ENCODE measurements at places on chromosomes 4 and X.

- no peak for DNase-seq
These were observed 17.6 kb downstream of the TBL1X start for GRCh38 chrX:9482408-9482807.

DNA sequence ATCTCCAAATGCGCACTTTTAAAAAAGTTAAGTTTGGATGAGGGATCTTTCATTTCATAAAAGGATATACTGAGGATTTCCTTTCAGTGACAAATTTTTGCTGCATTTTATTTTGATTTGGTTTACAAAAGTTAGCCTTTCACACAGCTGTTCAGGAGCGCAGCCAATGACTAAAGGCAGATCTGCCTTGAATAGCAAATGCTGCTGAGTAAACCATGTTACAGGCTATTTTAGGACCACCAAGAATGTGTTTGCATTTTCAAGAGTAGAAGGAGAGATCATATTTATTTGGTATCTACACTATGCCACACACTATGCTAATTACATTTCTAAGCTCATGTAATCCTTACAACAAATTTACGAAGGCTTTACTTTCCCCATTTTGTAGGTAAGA is 92.1 kb downstream of the MAMLD1 start:
- no peak for DNase-seq

- DNase-seq: no peak
These were observed 38.0 kb downstream of the GPM6B start for GRCh38 chrX:13778916-13779315.

- DNase-seq: no peak
These were observed 179.1 kb upstream of the NDST4 start for GRCh38 chr4:115292320-115293092.

- DNase-seq: no peak
These were observed 96.5 kb downstream of the SLC2A9 start for GRCh38 chr4:9924750-9925149.

DNA sequence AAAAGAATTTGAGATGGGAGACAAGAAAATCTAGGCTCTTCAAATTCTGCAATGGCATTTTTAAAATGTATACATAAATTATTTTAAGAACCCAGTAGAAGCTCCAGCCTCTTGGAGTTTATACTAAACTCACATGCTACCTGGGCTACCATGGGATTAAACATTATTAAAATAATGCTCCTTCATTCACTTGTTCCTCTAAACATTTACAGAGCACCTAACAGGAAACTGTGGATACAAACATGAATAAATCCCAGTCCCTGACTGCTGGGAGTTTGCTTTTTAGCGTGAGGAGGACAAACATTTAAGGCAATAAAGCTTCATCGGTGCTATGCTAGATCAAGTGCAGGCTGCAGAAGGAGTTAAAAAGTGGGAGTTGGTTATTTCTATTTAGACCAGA is 5.4 kb upstream of the SPP1 start:
- DNase-seq: no peak

- no peak for DNase-seq
These were observed 773 bp downstream of the DAPP1 start for GRCh38 chr4:99817309-99817890.

DNA sequence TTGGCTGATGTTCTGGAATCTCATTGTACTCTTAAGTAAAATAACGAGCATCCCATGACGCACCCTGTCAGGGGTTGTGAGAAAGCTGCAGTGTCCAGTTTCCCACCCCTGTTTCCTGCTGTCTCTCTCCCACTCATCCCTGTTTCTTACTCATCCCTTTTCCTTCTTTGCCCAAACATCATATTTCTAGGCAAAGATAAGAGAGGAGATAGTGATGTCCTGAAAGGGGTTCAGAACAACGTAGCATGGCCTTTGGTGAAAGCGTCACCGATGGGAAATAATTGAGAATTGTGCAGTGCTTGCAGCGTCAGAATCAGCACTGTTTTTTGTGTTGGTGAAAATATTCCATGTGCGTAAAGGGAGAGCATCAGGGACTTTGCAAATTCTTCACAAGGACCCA is 23.5 kb upstream of the TMEM165 start:
- no peak for DNase-seq

DNA sequence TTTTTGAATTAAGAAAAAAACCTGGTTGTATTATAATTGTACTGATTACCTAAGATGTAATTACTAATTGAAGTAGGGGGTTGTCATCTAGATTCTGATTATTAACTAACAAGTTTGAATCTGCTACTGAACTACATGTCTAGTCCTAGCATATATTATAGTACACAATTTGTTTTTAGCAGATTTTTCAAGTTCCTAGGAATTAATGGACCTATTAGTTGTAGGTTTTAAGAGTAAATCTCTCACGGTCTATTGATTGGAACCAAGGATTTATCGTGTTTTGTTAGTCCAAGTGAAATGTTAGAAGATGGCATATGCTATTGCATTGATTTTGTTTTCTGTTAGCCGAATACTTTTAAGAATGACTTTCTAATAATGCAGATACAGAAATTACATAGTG is 20.8 kb downstream of the PTPN13 start:
- no peak for DNase-seq

DNA sequence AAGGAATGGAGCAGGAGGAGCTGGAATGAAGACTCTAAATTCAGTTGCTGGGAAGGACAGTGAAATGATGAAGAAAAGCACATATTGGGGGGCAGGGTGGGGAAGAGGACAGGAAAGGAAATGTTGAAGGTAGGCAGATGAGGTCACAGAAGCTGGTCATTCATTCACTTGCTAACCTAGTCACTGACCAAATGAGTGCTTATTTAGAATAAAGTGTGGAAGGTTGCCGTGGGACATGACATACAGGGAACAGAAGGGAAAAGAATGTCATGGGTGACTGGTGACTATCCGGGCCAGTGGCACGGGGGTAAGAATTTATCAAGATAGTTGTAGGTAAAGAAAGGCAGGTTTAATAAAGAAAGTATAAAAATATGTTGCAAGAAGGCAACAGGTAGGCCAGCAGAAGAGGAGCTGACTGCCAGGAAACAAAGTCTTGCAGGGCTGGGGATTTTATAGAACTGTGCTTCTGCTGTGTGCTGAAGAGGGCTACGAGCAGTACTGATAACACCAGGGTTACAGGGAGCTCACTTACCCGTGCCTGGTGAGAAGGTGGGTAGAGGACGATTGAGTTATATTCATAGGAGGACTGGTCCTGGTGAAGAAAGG is 31.9 kb upstream of the TLR3 start:
- no peak for DNase-seq

- no peak for DNase-seq
These were observed 23.5 kb downstream of the ARSJ start for GRCh38 chr4:113955948-113956347.

- DNase-seq: no peak
These were observed 3.3 kb downstream of the NLGN4X start for GRCh38 chrX:6225288-6225910.

DNA sequence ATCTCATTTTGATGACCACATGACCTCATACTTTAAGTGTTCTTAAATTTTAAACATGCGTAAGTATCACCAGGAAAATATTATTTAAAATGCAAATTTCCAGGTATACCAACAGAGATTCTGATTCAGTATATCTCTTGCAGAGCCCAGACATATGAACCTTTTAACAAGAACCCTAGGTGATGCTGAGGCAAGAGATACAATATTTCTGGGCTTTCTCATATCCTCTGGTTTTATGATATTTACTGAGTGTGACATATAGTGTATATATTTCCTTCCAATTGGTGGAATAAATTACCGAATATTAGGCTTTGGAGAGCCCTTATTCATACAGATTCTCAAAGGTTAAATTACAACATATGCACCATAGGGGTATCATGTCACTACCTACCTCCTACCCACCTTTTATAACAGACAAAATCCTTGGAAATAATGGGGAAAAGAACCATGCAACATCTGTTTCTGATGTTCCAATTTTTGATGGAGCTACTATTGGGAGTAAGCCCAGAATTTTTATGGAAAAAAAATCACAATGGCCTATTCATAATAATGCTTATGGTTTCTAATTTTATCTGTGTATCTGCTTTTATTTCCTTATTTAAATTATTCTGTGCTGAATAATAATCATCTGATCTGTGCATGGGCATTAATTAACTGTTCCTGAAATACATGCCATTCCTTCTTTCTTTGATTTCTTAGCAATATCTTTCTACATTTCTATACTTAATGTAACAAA is 27.1 kb downstream of the KCTD8 start:
- DNase-seq: no peak

DNA sequence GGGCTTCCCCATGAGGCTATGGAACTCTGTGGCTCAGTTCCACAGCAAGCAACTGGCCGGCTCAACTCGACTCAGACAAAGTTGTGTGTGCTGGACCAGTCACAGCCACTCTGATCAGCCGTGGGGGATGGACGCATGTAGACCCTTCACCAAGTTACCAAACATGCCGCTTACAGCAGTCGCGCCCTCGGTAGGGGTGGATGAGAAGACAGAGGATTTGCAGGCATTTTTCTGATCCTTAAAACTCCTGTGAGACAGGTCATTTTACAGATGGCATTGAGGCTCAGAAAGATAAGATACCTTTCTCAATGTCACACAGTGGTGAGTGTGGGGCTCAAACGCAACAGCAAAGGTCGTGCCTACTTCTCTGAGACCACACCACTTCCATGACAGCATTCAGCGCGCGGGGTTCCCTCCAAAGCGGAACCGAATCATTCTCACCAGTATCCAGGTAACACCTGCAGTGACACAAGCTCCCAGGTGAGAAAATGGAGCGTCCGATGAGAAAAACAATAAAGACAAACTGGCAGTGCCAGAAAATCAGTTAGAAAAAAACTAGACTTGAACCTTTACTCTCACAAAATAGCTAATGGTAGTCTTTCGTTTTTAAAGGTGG is 83.6 kb downstream of the RELL1 start:
- no peak for DNase-seq

DNA sequence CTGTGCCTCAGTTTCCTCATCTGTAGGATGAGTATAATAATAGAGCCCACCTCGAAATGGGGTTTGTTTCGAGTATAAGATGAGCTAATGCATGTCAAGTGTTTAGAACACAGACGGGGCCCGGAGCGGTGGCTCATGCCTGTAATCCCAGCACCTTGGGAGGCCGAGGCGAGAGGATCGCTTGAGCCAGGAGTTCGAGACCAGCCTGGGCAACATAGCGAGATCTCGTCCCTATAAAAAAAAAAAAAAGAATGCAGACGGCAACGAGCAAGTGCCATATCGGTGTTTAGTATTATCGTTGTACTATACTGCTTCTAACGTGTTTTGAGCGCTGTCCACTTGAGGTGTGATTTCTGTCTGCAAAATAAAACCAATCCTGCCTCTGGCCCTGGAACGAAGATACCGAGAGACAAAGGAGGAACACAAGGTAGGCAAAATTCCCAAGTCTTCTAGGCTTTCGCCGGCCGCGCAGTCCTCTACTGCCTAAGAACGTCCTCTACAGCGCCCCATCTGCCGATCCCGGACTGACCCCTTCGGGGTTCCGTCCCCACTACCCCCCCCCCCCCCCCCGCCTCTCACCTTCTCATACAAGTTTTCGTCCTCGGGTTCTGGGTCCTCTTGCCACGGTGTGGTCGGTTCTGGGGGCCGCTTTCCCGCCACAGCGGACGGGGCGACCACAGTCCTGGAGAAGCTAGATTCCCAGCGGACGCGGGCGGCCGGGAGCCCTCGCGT is 442 bp downstream of the NDUFB11 start:
- DNase-seq: no peak

- no peak for DNase-seq
These were observed 58.0 kb downstream of the STAP1 start for GRCh38 chr4:67616478-67616877.

GRCh38 chr4:128299848-128300247 is 12.2 kb upstream of the PGRMC2 start:
- no peak for DNase-seq

DNA sequence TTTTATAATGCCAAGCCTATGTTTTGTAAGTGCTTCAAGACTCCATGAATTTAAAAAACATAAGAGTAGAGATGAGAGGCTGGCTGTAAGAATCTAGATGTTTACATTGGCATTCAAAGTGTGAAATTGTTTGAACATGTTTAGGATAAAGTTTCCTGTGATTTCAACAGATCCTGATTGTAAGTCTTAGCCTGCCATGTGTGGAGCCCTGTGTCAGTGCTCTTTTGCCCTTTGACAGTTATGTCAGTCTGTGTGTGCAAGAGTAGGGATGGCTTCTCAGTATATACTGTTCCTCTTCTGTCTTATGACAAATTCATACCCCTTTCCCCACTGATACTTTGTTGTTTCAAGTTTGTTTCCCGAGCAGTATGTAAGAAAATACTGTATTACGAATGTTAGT is 68.2 kb downstream of the USP9X start:
- DNase-seq: no peak

DNA sequence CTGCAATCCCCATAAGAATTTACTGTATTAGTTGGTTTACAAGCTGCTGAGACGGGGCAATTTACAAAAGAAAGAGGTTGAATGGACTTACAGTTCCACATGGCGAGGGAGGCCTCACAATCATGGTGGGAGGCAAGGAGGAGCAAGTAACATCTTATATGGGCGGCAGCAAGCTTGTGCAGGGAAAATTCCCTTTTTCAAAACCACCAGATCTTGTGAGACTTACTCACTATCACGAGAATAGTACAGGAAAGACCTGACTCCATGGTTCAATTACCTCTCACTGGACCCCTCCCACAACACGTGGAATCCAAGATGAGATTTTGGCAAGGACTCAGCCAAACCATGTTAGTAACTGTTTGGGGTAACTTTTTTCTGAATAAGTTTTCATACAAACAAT is 1.8 kb upstream of the SPATA18 start:
- no peak for DNase-seq

DNA sequence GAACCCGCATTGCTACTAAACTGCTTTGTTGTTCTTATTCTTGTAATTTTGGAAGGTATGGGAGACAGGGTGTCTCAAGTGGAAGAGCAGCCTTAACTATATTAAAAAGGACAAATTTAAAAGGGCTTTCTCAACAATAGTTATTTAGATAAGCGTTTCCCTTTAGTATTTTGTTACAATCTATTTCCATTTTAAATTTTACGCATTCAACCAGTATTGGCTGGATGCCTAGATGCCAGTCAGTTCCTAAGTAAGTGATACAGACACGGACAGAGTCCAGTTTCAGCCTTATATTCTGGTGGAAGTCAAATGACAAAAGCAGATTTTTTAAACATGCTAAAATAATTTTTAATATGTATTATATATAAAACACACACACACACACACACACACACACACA is 28.3 kb downstream of the FAT1 start:
- no peak for DNase-seq

DNA sequence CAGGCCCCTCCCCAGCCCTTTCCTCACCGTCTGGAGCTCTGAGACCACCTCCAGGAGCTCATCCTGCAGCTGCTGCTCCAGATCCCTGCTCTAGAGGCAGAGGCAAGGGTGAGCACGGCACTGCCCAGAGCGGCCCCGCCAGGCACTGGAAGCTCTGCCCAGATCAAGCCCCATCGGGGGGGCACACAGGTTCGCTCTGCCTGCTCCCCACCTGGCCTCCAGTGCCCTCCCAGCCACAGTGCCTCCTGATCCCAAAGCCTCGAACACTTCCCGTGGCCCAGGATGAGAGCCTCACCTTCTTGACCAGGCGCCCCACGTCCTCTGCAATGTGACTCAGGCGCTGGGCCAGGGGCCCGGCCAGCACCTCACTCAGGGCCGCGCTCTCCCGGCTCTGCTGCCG is 5.0 kb downstream of the ARHGAP4 start:
- no peak for DNase-seq
